ENCODE measurements at places on chromosomes 13 and 19.

GRCh38 chr13:112714376-112715174 lies 24.7 kb downstream of the ATP11A start:
- DNase-seq = no peak

GRCh38 chr19:19619181-19619848 lies 828 bp upstream of the PBX4 start:
- DNase-seq = no peak

DNA sequence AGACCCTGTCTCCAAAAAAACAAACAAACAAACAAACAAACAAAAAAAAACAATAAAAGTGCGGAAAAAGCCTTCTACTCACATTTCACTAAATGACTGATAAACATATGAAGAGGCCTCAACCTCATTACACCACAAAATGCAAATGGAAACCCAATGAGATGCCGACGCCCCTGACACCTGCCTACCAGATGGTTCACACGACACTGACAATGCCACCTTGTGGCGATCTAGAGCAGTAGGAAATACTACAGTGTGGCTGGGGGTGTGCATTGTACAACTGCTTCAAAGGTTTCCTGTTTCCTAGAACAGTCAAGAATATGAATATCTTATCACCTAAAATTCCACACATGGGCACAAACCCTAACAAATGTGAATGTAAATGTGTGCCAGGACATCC lies 14.0 kb downstream of the SCGB2B2 start:
- no peak for DNase-seq

DNA sequence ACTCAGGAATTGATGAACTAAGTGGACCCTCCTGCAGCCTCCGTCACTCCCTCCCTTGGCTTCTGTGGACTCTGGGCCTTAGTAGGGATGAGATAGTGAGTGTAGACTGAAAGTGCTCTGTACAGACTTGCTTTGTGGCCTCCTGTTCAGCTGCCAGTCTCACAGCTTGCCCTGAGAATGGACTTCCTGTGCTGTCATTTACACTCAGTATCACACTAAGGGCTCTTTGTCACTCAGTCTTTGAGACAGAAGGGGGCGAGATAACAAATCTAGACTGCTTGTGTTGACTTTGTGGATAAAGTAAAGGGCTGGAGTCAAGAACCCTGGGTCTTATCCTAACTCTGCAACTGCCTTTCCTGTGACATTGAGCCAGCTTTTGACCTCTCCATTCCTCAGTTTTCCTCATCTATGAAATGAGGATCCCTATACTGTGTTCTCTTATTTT lies 21.0 kb upstream of the SPRY2 start:
- DNase-seq = no peak

DNA sequence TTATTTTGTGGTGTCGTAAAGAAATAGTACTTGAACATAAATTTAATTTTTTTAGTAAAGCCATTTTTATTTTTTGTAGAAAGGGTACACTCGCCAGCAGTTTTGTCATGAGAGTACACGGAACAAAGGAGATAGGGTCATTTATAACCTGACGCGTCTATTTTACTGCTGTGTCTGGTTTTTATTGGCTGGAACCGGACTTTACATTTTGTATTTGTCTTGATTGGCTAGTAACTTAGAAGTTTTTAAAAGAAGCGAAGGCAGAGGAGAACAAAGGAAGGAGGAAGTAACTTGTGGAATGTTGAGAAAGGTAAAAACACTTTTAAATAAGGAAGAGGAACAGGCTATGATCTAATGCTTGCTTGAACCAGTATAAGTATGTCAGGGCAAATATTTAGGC lies 43.5 kb downstream of the TRPM4 start:
- no peak for DNase-seq

GRCh38 chr13:109026266-109026665 lies 396.9 kb downstream of the MYO16 start:
- no peak for DNase-seq

DNA sequence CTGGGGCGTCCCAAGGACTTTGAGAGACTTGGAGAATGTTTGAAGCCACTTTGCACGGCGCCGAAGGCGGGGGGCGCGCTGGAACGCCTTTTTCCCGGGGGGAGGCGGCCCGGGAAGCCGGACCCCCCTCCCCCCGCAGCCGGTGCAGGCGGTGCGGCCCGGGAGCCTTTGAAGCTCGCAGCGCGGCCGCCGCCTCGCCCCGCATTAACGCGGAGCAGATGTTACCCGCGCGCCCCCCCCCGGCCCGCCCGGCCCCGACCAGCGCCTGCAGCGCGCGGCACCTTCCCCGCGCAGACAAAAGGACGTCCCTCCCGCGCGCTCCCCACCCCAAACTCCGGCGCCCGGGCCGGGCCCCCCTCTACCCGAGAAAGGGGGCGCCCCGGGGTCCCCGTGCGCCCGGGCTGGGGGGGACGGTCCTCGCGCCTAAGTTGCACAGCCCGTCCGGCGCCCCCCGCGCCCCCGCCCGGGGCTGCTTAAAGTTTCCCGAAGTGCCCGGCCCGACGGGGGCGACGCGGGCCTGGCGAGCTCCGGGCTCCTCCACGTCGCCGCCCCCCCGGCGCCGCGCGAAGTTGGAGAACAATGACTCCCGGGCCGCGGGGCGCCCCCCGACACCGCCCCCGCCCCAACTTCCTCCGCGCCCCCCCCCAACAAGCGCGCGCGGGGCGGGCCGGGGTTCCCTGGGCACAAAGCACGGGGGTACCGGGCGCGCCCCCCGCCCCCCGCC lies 685 bp downstream of the TCF3 start:
- DNase-seq = peak; percentile 48

DNA sequence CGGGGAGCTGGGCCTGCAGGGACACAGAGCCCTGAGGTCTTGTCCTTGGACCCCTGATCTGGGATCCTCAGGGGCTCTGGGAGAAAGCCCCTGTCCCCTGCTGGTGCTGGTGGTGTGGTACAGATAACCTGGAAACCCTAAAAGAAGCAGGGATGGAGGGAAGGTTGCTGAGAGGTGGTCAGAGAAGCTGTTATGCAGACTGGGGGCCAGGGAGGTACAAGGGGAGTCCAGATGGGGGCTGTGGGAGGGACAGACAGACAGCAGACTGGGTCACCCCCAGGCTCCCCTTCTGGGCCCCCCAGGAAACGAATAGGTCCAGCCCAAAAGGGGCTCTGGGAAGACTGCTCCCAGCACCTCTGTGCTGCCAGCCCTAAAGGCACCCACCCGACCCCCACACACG lies 34.7 kb upstream of the PEPD start:
- no peak for DNase-seq

- peak; percentile 18 for DNase-seq
These were observed 18.5 kb upstream of the POP4 start for GRCh38 chr19:29587518-29587986.

DNA sequence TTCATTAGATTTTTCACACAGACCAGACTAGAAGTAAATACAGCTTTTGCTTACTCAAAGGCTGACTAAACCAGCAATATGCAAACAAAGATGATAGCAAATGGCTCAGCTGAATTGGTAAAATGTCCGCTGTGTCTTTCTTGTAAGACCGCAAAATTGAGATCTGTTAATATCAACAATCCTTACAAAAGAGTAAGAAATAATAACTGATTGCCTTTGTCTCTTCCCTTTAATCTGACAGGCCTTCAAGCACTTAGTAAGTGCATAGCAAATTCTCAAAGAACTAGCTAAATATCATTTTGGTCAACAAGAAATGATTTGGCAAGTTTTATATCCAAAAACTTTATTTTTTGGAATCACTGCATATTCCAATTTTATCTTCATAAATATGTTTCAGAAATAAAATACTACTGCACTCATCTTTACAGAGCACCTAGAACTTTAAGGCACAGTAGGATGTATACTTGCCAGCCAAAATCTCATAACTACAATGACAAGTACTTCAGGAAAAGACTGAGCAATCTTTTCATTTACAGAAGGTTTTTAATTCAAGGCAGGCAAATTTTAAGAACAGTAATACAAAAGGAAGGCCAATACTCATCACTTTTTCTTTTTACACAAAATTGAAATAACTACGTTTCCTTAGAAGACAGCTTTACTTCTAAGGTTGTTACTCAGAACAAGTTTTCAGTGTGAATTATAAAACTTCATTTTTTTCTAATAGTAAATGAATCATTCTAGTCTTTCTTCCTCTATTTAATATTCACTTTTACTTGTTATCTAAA lies 1.1 kb downstream of the ELF1 start:
- no peak for DNase-seq

GRCh38 chr19:5035105-5035761 lies 66.3 kb downstream of the KDM4B start:
- DNase-seq = no peak

- no peak for DNase-seq
These were observed 2.3 kb downstream of the ZNF726 start for GRCh38 chr19:23916991-23917390.

- DNase-seq = no peak
These were observed 72.8 kb downstream of the ATP7B start for GRCh38 chr13:51938454-51938853.

DNA sequence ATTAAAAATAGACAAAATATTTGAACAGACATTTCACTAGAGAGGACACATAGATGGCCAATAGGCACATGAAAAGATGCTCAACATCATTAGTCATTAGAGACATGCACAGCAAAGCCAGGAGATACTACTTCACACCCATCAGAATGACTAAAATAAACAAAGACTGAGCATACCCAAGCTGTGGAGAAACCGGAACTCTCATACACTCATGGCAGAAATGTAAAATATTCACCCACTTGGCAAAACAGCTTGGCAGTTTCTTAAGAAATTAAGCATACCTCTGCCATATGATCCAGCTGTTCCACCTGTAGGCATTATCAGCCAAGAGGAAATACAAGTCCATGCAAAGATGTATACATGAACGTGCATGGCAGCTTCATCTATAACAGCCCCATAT lies 213.4 kb downstream of the TSHZ3 start:
- DNase-seq = no peak

GRCh38 chr13:35501661-35502235 lies 25.3 kb upstream of the MAB21L1 start:
- no peak for DNase-seq

GRCh38 chr13:79056706-79057105 lies 349.3 kb downstream of the RBM26 start:
- no peak for DNase-seq

DNA sequence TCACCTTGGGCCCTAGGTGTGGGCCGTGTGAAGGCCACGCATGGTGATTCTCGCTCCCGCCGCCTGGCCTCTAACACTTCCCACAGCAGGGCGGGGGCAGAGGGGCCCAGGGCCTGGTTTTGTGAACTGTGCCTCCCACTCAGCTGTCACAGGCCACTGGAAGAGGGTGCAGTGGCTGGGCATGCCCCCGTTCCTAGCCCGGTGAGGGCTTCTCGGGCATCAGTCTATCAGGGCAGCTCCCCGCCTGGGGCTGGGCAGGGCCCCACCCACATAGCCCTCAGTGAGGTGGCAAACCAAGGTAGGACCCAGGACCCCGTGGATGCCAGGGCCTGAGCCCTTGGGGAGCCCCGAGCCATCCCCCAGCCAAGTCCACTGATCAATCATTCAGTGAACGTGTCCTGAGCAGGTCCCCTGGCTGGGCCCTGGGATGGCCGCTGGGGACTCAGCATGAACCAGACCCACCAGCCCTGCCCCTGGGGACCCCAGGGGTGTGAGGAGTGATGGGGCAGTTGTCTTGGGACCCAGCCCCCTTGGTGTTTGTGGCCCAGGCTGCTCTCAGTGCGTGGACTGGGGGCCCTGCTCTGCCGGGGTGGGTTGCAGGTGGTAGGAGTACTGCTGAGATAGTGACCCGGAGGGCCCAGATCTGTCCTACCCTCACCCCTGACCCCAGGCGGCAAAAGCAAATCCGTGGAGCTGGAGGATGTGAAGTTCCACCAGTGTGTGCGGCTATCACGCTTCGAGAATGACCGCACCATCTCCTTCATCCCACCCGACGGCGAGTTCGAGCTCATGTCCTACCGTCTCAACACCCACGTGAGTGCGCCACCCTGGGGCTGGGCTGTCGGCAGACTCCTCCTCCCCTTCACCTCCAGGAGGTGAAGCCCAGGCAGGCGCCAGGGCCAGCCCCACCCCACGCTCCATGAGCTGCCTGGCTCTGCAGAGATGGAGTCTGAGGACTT lies 29.4 kb downstream of the AP1M1 start:
- DNase-seq = no peak

DNA sequence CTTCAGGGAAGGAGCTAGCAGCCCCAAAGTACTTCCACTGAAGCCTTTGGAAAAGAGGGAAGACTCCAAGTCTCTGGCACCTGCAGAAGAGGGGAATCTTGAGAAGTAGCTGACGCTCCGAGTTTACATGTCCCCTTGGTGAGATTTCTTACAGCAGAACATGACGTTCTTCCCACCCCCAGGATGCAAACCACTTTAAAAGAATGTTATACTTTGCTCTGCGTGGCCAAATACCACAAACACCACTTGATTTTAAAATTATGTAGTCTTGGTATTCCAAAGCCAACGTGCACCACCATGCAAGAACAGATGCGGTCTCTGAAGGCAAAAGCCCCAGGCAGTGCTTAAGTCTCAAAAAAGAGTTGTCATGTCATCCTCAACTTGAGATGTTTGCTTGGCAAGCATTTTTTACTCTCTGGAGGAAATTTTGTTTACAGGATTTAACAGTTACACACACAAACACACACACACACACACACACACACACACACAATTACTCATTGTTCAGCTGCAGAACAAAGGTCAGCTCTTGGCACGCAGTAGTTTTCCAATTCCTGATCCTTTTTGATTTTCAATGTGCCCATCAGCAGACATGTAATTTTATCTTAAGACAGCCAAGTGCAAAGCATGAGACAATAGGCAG lies 106.1 kb downstream of the RGCC start:
- no peak for DNase-seq

DNA sequence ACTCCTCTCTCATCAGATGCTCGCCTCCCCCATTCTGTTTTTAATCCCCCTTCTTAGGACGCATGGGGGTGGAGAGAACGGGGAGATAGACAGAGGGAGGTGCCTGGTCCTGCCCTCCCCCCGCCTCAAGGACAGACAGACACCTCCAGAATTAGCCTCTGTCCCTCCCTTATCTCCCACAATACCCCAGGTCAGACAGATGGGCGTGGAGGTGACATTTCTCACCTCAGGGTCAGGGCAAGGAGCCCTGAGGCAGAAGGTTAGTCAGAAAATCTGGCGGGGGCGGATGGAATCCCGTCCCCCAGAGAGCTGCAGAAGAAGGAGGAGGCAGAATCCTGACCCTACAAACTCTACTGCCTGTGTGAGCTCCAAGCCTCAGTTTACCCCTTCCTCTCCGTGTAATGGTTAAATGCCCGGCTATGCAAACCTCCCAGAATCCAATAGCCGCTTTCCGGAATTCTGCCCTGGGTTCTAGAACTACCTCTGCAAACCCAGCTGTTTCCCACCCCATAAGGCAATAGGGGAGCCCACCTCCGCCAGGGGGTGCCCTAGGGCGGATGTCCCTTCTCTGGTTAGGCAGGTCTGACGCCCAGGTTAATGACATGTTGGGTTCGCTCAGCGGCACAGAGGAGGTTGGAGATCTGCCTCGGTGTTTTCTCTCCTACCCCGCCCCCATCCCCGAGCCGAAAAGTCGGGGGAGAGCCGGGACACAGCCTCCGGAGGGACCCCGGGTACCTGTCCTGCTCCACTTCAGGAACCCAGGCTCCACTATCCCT lies 900 bp downstream of the PPP1R13L start:
- DNase-seq = no peak
